Activated CD4-positive, alpha-beta T cell treated with anti-CD3 and anti-CD28 coated beads, Interleukin-2, amount 50 U/mL, for 24 hours (primary cell): ENCODE measurements at places on chromosomes 2 and 18.

DNA sequence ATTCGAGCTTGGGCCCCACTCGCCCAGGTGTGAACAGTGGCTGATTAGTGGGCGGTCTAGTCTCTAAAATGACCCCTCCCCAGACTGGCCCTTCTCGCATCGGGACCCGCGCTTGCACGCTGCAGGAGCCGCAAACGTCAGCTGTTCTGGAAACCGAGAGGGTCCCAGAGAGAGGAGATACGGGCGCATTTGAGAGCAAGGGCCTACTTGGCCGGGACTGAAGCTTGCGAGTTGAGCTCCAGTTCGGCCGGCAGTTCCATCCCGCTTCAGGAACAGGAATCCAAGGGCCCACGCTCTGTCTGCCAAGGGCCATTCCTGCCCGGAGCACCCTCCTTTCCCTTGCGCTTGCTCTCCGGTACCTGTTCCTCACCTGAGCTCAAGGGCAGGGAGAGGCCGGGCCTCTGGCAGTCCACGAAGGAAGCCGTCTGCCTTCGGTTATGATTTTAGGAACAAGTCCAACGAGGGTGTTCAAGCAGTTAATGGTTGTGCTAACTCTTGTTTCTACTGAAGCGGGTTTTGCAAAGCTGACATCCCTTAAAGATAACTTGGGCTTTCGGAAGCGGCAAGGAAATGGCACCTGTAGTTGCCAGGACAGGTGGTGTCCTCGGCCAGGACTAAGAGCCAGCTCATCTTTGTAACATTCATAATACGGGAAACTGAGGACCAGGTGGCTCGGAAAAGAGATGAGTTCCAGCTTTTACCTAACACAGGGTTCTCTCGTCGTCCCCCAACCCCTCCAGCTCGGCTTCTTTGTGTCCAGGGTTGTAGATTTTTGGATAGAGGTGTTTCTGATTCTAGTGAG, 3.9 kb upstream of the DLX1 start:
- no peak for DNase-seq

DNA sequence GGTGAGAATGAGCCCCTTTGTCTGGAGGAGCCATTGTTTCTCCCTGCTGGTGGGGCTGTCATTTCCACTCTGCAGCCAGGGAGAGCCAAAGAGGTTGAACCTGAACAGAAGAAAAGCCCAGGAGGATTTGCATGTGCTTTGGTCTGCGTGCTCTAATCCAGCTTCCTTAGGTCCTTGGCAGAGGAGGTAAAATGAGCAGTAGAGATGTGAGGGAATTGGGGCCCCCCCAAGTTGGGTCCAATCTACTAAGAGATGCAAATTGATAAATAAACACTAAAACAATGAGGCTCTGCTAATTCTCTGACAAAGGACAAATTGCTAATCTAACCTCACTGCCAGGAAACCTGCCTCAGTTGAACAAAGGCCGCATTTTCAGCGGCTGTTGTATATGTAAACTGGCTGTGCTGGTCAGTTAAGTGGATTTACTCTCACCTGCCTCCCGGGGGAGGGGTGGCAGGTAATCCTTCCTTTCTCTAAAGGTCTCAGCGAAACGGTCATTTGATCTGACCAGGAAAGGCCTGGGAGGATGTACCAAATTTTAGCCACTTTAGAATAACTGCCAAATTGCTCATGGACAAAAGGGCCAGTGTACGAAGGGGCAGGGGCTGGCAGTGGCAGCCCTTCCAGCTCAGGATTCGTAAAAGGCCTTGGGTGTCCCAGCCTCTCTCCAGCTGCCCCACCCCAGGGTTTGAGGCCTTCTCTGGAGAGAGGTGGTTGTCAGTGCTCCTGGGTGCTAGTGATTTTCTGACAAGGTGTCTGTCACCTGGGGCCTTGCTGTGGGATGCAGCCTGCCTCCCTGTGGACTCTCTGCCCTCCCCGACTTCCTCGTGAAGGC, 193.6 kb downstream of the MIB1 start:
- no peak for DNase-seq

DNA sequence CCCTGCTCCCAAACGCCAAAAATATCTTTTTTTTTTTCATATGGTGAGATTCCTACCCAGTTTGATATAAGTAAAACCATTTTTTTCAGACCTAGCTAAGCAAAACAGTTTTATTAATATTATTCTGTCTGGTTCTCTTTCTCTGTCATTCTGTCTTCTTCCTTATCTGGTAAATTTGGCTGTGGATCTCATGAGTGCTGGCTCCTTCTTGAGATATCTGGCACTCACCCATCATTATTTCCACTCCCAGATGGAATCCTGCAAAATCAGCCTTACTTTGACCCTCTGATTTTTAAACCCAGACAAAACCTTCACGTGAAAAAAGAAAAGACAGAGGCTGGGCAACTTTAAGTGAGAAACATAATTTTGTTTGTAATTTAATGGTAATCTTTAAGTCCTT, 373.6 kb downstream of the NYAP2 start:
- DNase-seq = no peak

- DNase-seq = peak; percentile 32
Observed at GRCh38 chr18:44895176-44895798, 214.6 kb downstream of the SETBP1 start.

GRCh38 chr2:50108245-50108644, 923.7 kb downstream of the NRXN1 start:
- no peak for DNase-seq

- no peak for DNase-seq
Observed at GRCh38 chr18:55227771-55228170, 268.5 kb upstream of the CCDC68 start.

DNA sequence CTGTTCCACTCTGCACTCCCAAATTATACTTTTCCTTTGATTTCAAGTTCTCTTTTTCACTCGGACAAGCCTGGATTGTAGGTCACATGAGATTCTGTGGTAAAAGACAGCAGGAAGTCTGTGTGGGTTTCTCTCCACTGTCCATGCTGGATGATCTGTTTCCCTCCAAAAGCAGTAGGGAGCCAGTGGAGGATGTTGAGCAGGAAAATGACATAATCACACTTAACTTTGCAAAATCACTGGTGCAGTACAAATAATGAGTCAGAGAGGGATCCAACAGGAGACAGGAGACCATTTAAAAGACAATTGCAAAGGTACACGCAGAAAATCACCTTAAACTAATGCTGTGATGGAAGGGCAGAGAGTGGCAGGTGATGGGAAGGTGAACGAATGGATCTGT, 301.3 kb downstream of the ZNF407 start:
- no peak for DNase-seq
